ENCODE measurements at places on chromosomes 3 and 15. TPM values are rescaled to one million over a fixed set of nuclear protein-coding genes. Genes with fewer than 3 reads are reported as not detected.

UTS2B gene
- 0.29 TPM for total RNA-seq

LTK gene
- total RNA-seq = 0.80 TPM

CHST2 gene
- 37.2 TPM for total RNA-seq

GRCh38 chr3:197308591-197308990 is 10.2 kb upstream of the DLG1 start:
- no peak for DNase-seq

DNA sequence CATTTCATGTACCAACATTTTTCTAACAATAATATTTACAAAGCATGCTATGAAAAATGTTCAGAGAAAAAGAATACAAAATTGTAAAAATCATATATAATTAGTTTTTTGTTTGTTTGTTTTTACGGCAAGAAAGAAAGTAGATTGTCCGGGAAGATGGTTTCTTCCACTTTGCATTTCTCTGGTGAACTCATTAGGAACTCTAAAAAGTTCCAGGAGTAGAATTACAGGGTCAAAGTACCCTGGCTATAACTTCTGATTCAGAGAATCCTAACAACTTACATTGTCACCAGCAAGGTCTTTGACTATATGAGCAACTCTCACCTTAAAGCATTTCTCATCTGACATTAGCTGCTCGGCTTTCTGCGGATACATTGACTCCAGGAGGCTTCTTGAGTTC is 196.7 kb downstream of the PDE8A start:
- no peak for DNase-seq

GRCh38 chr3:70770650-70771049 is 458.2 kb upstream of the MDFIC2 start:
- DNase-seq = no peak

DNA sequence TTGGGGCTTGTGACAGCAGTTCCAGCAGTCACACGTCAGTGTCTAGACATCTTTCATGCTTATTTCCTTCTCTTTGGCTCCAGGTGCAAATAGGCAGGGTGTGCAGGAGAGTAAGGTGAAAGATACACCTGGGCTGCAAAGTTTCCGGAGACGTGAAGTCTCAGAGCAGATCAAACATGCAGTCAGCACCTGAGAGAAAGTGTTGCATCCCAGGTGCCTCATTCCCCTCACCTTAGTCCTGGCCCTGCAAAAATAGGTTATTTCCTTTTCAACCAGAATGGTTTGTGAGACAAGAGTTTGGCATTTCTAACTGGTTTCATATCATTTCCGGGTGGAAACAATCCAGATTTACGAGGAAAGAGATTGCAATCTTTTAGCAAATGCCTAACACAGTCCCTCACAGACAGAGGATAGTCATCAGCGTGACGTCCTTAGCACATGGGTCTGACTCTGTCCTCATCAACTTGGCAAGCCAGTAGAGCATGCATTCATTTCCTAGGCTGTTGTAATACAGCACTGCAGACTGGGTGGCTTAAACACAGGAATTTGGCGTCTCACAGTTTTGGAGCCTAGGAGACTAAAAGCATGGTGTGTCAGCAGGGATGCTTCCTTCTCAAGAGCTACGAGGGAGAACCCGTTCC is 58.2 kb upstream of the ARRDC4 start:
- no peak for DNase-seq

ROPN1 gene
- not detected for total RNA-seq

DNA sequence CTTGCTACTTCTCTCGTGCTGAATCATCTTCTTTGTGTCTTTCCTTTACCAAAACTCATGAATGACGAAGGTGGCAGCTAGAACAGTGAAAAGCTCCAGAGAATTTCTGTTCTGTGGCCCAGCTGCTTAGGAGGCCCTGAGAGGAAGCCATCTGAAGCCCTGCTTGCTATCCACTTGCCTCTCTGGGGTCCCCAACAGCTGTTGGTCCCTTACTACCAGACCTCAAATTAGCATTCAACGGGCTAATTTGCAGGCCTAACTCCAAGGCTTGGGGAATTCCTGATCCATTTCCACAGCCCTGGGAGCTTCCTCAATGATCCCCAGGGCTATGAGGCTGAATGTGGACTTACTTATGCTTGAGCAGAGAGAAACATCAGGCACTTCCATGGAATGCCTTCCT is 37.5 kb upstream of the FSTL1 start:
- DNase-seq = no peak

- DNase-seq = no peak
These were observed 168.5 kb upstream of the FAM3D start for GRCh38 chr3:58835086-58835485.

ASTE1 gene
- 6.0 TPM for total RNA-seq

- DNase-seq = no peak
These were observed 20.9 kb downstream of the NEK11 start for GRCh38 chr3:131047582-131047981.

THAP10 gene
- total RNA-seq = 1.9 TPM

CEMIP gene
- 0.44 TPM for total RNA-seq

GRCh38 chr3:110576960-110577359 is 494.7 kb upstream of the NECTIN3 start:
- DNase-seq = no peak

DNA sequence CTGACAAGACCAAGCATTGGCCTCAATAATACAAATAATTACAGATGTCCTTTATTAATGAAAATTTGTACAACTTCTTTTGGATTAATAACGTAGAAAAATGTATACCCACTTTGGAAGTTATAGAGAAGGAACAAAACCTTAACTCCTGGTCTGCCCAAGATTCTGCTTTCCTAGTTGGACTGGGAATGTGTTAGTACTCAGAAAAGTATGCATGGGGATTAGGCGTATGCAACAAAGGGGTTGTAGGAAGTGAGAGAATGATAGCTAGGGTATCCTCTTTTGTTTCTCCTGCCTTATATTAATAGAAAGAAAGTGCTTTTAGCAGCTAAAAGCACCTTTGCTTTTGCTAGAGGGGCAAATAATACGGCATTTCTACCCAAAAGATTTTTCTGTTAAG is 116.2 kb upstream of the LRRFIP2 start:
- DNase-seq = no peak

GRCh38 chr3:124429129-124429815 is 301.0 kb upstream of the UMPS start:
- no peak for DNase-seq

ALPK3 gene
- total RNA-seq = 0.05 TPM

TRNT1 gene
- 33.8 TPM for total RNA-seq

All from GM12878 (cell line).